Activated CD4-positive, alpha-beta T cell treated with anti-CD3 and anti-CD28 coated beads, Interleukin-10, Interleukin-2, amounts not matched to agents 100 ng/mL and 50 ng/mL, durations not matched to agents 16 hours and 8 hours (primary cell): ENCODE measurements at places on chromosomes 6 and 20.

DNA sequence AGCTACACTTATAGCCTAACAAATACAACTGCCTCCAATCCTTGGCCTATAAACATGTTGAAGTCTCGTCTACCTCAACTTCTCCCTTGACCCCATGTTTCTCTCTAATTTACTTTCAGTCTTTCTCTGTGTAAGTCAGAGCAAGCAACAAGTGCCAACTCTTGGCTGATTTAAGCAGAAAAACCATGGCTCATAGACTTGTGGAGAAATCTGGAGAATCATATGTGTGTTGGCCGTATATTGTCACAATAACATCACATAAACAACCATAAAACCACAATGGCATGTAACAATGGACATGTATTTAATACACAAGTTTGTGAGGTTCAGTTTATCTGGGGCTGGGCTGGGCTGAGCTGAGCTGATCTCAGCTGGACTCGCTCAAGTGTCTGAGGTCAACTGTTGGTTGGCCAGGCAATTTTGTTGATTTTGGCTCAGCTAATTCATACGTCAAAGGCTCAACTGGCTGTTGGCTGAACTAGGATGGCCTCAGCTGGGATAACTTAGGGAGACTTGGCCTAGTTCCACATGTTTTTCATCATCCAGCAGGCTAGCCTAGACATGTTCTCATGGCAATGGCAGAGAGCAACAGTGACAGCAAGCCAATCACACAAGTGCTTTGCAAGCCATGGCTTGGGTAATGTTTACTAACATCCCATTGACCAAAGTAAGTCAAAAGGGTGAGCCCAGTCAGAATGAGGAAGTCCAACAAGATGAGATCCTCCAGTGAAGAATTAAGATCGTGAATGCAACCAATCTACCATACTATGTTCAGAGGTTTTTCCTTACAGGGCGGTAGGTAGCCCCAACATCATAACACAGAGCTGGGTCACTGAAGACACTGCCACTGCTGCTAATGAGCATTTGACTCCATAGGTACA is 12.9 kb upstream of the TBC1D22B start:
- DNase-seq, result no peak

- no peak for DNase-seq
These were observed 105.5 kb downstream of the MRPL14 start for GRCh38 chr6:44021589-44022295.

DNA sequence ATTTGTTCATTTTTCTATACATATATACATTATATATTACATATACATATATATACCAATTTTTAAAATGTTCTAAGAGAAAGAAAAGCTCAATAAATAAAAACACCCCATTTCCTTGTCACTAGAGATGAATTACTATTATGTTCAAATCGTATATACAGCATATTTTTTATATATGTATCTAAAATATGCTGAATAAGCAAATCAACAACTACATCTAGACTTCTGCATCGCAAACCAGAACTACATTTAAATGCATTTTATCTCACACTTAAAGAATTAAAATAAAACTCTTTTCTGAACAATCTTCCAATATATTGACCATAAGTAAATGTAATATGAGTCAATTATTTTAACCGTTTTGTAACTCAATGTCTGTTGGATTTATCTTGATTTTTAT is 133.9 kb downstream of the LAMA2 start:
- no peak for DNase-seq

DNA sequence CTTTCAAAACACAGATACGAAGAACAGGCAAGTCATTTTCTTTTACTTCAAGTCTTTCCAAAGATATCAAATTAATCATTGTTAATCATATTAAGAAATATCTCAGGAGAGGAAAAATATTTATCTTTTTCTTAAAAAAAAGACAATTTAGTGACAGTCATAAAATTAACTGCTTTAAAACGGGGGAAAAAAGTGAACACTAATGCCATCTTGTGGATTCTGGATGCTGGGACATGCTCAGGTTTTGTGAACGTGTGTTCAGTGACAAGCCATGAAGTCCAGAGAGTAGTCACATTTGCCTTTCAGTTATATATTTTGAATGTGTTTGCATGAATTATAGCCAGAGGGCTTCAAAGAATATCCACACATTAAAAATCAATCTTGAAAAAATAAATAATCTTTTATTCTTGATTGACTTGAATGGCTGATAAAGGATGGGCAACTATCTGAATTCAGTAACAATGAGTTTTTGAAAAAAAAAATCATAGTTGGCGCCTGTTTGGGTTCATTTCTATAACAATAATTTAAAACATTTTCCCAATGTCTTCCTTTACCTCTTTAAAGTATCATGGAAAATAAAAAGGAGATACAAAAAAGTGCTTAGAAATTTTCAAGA is 74.7 kb upstream of the NOX3 start:
- peak; percentile 49 for DNase-seq

- DNase-seq, result no peak
These were observed 204.8 kb downstream of the ADGB start for GRCh38 chr6:146803601-146804000.

DNA sequence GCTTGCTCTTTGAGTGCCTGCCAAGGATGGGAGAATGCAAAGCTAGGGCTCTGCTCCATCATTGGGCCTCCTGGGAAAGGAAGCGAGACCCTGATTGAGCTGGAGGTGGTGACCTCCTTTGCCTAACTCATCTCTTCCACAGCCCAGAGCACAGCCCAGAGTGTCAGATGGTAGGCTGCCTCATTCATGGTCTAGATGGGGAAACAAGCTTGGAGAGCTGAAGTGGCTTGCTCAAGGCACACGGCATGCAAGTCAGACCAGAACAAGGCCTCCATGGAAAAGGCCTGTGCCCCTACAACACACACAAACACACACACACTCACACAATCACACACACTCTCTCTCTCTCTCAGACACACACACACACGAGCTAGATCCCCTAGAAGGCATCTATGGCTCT is 17.5 kb downstream of the TGM3 start:
- DNase-seq, result no peak

GRCh38 chr6:10433322-10433721 is 18.4 kb upstream of the TFAP2A start:
- DNase-seq, result no peak

DNA sequence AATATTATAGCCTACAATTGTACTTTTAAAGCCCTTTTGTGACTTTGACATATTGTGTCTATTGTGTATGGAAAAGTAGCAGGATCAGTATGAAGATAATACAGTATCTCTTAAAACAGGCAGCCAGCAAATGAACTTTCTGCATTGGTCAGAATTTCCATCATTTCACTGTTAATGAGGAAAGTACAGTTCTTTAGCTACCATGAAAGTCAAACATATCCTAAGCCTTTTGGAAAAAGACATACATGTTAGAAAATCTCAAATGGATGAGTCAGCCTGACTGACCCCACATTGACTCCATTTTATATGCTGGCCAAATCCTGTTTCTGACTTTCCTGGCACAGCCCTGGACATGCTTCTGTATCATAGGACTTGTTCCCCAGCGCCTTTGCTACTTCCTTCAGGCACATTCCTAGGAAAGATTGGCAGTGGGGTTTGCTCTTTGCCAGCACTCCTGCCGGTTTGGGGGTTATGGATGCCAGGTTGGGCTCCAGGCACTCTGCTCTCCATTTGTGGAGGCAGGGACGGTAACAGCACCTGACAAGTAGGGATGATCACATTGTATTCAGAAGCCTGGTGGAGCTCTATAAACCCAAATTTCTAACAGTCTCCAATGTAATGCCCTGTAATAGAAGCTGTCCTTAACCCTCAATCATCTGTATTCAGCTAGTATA is 43.7 kb downstream of the TOP1 start:
- DNase-seq, result no peak

GRCh38 chr20:29300579-29301551 is 1956.6 kb upstream of the DEFB115 start:
- no peak for DNase-seq

DNA sequence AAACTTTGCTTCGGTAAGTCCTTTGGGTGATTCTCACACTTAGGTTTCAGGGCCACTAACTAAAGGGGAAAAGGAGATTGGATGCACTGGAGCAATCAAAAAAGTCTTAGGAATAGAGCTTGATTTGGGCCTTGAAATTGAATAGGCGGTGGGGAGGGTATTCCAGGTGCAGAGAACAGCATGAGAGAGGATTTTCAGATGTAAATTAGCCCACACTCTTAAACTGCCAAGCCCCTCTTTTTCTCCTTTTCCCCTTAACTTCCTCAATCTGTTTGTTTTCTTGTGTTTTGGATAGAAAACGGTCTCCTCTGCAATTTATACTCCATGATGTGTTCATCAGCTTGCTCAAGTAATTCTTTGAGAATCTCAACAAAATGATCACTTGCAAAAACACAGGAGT is 62.1 kb upstream of the RIPOR2 start:
- DNase-seq, result no peak

DNA sequence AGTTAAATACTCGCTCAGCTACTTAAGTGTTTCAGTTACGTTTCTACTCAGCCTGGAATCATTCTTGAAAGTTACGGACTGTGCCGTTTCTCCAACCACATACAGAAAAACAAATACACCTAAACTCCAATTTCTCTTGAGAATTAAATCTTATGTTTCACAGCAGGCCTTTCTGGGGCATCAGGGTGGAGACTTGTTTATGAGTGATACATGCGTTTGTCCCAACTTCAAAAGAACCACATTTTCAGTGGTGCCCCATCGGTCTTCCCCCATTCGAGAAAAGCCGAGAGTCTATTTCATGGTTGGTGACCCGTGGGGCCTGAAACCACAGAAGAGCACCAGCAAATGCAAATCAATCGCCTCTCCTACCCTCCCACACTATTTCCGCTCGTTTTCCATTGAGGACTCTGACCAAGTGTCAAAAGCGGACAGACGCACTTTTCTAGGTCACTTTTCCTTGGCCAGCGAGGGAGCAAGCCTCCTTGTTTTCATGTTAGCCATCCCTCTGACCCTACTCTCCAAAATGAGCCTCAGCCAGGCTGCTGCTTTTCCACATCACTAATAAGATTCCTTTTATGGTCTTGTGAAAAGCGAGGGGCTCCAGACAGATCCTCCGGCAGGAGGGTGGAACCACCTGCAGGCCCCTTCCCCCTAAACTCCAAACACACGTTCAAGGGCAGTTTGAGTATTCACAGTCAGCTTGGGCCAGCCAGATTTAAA is 3.1 kb downstream of the JAG1 start:
- no peak for DNase-seq

- no peak for DNase-seq
These were observed 370.0 kb downstream of the MAFB start for GRCh38 chr20:40319056-40319455.
